Caki2 (cell line): ENCODE measurements at places on chromosomes 12 and 14. TPM values are rescaled to one million over a fixed set of nuclear protein-coding genes. Genes with fewer than 3 reads are reported as not detected.

Gene DHRS2
- total RNA-seq, result 0.30 TPM in 1 of 2 replicates, not detected in the other

Gene RD3L
- not detected in 2 replicates for total RNA-seq

Gene FAM161B
- total RNA-seq, result 1.8 and 2.8 TPM in 2 replicates

Gene ABCC9
- total RNA-seq, result 0.51 TPM in 1 of 2 replicates, not detected in the other

Gene TEX52
- total RNA-seq, result not detected in 2 replicates

Gene REP15
- total RNA-seq, result not detected in 2 replicates

Gene AQP5
- total RNA-seq, result not detected in 2 replicates

Gene SLC6A12
- 0.95 TPM in 1 of 2 replicates, not detected in the other for total RNA-seq

Gene MYF6
- not detected in 2 replicates for total RNA-seq

Gene SPATA7
- total RNA-seq, result 16.0 and 16.3 TPM in 2 replicates

Gene OTOGL
- total RNA-seq, result not detected in 2 replicates

Gene AQP2
- total RNA-seq, result not detected in 2 replicates

Gene CCDC197
- total RNA-seq, result not detected in 2 replicates

Gene UBR7
- total RNA-seq, result 15.0 and 16.4 TPM in 2 replicates

Gene RNASE1
- not detected in 2 replicates for total RNA-seq

Gene SOCS2
- total RNA-seq, result 4.9 and 7.1 TPM in 2 replicates

Gene KRT85
- not detected in 2 replicates for total RNA-seq

Gene PLEKHG7
- total RNA-seq, result not detected in 2 replicates

Gene MYH6
- total RNA-seq, result not detected in 2 replicates

Gene MMP14
- total RNA-seq, result not detected in 2 replicates

Gene OAS2
- 0.30 and 1.0 TPM in 2 replicates for total RNA-seq

Gene PIK3C2G
- total RNA-seq, result not detected in 2 replicates

GRCh38 chr14:75896341-75896740, 85.5 kb downstream of the TGFB3 start:
- peak; percentile 10 for DNase-seq

GRCh38 chr12:53712059-53712643, 15.1 kb downstream of the CALCOCO1 start:
- DNase-seq, result peak; percentile 61

- DNase-seq, result no peak
These were observed 38.0 kb upstream of the SRP54 start for GRCh38 chr14:34944744-34945143.

- DNase-seq, result no peak
These were observed 294.4 kb downstream of the AKAP6 start for GRCh38 chr14:32623300-32624093.

DNA sequence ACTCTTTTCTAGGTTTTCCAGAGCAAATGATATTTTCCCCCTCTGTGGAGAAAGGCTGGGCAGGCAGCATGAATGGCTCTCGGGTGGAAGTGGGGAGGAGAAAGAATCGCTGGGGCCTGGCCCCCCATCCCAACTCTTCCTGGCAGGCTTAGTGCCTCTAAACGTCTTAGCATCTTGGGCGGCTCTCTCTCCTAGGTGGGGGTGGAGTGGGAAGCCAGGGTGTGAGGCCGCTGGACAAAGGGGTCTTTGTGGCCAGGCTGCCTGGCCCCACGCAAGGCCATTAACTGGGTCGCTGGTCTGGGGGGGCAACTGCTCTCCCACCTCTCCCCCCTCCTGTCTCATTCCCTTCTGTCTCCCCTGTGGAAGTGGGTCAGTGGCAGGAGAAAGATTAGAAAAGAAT, 4.7 kb downstream of the LRP1-AS start:
- no peak for DNase-seq

- DNase-seq, result no peak
These were observed 94.3 kb upstream of the NAV3 start for GRCh38 chr12:77736219-77736965.

DNA sequence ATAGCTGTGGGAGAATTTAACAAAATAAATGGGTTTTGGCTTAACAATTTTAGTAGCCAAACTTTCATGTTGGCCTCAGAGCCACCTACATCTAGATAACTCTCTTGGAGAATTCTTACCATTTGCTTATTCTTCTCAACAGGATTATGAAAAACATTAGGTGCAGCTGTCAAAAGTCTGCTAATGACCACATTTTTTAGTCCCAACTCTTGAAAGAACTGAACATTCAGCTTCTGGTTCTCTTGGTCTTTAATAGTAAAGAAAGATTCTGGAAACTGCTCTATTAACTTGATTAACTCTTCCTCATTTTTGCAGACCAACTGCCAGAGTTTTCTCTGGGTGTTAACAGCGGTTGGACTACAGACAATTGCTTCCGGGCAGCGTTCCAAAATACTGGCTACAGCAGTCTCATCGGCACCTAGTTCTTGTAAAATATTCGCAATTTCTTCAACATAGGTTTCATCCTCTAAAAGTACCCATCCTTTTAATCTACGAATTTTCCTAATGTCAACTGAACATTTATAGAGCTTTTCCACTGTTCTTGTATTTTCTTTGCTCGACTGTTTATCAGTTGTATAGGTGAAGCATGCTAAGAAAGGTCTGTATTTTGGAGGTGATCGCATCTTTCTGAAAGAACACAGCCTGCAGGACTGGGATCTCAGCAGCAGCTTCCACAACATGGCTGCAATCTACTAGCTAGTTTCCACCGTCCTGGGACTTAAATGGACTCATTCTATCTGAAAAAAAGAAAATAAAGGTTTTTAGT, 8.7 kb downstream of the MTERF2 start:
- DNase-seq, result no peak

DNA sequence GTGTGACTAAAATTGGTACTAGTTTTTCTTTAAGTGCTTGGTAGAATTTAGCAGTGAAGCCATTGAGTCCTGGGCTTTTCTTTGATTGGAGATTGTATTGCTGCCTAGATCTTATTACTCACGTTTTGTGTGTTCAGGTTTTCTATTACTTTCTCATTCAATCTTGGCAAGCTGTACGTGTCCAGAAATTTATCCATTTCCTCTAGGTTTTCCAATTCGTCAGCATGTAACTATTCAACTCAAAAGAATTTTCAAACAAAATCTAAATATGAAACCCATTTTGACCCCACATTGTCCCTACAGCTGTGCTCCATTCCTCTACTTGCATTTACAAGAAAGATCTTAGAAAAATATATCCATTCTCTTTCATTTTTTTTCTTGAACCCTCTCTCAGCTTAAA, 1613.4 kb upstream of the SEL1L start:
- no peak for DNase-seq

- no peak for DNase-seq
These were observed 7.5 kb downstream of the APPL2 start for GRCh38 chr12:105228494-105228893.

DNA sequence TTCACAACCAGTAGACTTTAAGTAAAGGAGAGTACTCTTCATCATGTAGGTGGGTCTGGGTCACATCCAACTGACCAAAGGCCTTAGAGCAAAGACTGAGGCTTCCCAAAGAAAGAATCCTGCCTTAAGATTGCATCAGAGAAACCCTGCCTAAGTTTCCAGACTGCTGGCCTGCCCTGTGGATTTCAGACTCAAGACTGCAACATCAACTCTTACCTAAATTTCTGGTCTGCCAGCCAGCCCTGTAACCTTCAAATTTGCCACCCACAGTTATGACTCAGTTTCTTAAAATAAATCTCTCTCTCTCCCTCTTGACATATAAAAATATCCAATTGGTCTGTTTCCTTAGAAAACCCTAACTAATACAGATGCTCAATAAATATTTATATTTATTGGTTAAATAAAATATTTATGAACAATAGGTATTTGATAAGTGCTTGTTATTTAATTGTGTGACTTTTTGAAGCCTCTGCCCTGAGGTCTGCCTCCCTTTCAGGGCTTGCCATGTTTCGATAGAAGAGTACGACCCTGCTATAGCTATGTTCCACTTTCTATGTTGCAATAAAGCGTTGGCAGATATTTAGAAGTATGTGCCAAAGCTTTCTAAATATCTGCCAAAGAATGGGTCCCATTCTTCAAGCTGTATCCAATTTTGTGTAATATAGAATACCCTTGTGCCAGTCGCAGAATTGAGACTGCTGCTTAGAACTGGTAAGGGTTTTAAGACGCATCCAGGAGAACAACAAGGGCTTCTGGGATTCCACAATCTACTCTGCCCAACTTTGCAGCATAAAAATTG, 65.7 kb downstream of the TMEM30B start:
- DNase-seq, result no peak

GRCh38 chr12:53560912-53561589, 53.8 kb upstream of the NPFF start:
- DNase-seq, result no peak

DNA sequence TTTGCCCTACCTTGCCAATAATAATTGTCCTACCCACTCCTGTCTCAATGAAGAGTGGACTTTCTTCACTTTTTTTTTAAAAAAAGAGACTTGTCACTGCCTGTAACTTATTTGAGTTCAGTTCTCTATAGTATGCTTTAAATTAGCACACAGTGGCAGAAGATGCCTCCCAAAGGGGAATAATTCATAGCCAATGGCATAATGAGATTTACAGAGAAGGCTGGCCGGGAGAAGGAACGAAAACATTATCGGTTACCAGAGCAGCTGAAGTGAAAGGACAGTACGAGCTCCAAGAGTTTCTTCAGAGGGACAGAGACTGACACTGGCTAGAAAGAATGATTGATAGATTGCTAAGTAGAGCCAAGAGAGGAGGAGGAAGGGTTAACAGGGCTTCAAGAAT, 356.3 kb downstream of the EMP1 start:
- DNase-seq, result no peak

DNA sequence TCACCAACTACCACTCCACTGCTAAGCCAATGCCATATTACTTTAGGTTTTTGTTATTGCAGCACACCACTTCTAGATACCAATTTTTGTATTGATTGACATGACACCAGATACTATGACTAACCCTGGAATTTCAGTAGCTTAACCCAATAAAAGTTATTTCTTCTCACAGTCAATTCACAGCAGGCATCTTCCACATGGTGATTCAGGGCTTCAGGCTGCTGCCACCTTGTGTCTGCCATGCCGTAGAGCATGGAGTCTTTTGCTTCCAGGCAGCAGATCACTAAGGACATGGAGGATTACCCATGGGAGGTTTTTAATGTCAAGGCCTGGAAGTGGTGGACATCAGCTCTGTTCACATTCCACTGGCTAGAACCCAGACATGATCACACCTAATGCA, 56.4 kb upstream of the LTA4H start:
- DNase-seq, result no peak

GRCh38 chr12:110565894-110566871, 16.9 kb downstream of the PPTC7 start:
- no peak for DNase-seq

GRCh38 chr12:123050913-123051312, 70.4 kb downstream of the ARL6IP4 start:
- no peak for DNase-seq

- DNase-seq, result no peak
These were observed 6.0 kb downstream of the ULK1 start for GRCh38 chr12:131900397-131900796.

GRCh38 chr12:57171668-57172067, 24.2 kb upstream of the LRP1-AS start:
- DNase-seq, result no peak

GRCh38 chr12:76074701-76075336, 9.7 kb downstream of the NAP1L1 start:
- no peak for DNase-seq

- DNase-seq, result no peak
These were observed 90.6 kb upstream of the NUDT4 start for GRCh38 chr12:93287149-93287548.

DNA sequence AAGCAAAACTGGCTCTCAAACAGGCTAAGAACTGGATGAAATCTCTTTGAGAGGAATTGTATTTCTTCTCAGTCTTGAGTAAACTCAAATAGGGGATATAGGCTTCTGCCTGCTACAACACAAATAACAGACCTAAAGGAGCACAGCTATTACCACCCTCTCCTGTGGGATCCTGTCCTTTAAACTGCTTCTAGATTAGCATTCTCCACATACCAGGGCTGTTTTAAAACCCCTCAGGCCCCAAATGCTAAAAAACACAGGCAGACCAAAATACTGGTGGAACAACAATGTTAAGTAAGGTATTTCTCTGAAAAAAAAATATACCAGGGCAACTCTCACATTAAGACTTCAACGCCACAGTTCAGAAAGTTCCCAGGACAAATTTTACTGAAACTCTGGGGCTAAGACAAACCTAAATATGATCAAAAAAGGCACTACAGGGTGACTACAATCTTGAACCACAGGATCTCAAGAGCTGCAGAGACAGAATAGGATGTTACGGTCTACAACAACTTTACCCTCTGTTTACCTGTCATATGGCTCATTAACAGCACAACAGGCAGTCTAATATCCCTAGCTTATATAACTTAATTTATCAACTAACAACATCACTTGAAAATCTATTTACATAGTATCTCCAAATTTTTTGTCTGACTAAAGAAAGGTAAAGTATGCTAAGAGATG, 7.2 kb downstream of the CPNE8 start:
- no peak for DNase-seq

GRCh38 chr12:88172844-88173407, 30.8 kb downstream of the TMTC3 start:
- no peak for DNase-seq

DNA sequence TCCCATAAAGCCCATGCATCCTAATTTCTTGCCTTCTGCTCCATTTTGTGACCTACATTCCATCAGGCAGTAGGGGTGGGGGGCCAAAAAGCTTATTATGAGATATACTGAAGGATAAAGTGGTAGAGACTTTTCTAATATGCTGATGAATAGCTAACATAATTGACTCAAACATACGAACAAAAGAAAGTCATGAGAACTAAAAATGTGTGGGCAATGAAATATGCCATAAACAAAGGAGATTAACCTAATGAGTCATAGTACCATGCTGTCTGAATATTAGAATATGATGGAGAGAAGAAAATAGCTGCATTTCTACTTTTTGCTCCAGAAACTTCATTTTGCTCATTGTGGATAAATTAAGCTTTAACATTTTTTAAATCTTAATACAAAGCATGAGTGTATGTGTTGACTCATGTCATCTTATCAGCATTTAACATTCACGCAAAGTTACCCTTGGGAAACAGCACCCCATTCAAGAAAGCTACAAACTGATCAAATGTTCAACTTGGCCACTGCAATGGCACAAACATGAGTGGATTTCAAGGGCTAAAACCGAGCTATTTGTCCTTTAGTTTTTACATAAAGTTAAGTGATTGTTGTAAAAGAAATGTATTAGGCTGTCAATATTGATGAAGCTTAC, 64.0 kb upstream of the DIO2 start:
- DNase-seq, result no peak

DNA sequence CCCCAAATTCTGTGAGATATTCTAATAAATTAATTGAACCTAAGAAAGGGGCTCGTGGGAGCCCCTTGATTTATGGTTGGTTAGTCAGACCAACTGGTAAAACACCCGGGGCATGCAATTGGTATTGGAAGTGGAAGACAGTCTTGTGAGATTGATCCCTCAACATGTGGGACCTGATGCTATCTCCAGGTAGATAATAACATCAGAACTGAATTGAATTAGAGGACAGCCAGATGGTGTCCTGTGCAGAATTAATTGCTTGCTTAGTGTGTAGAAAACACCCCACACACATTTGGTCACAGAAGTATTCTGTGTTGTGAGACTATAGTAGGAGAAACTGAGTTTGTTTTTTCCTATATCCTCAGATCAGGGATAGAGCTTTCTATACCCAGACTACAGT, 22.0 kb downstream of the PYROXD1 start:
- no peak for DNase-seq

GRCh38 chr12:26046906-26047305, 77.9 kb downstream of the BHLHE41 start:
- no peak for DNase-seq

GRCh38 chr12:103114296-103115055, 157.0 kb downstream of the ASCL1 start:
- no peak for DNase-seq
